ENCODE measurements at places on chromosomes 2 and 18. TPM values are rescaled to one million over a fixed set of nuclear protein-coding genes. Genes with fewer than 3 reads are reported as not detected.

GRCh38 chr2:200618590-200619021 is 32.8 kb downstream of the AOX1 start:
- peak; percentile 67 for DNase-seq

DNA sequence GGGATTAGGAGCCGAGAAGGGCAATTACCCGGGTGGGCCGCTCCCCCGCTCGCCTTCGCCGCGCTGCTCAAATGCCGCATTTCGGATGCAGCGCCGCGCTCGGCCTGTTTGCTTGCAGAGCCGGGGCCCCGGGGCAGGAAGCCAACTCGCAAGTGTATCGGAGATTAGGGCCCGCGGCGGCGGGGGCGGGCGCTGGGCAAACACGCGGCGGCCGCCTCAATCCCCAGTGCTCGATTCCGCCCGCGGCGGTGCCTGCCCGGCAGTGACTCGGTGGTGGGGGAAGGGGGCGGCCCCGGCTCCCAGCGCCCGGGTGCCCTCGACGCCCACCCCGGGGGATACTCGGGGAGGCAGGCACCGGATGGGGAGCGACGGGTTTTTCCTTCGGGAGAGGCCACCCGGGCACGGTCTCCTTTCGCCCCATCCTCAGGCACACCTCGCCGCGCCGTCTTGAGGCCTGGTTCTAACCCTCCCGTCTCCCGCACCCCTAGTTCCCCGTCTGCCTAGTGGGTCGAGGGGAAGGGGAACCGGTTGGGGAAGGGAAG is 26.6 kb upstream of the NOTO start:
- peak; percentile 62 for DNase-seq

DNA sequence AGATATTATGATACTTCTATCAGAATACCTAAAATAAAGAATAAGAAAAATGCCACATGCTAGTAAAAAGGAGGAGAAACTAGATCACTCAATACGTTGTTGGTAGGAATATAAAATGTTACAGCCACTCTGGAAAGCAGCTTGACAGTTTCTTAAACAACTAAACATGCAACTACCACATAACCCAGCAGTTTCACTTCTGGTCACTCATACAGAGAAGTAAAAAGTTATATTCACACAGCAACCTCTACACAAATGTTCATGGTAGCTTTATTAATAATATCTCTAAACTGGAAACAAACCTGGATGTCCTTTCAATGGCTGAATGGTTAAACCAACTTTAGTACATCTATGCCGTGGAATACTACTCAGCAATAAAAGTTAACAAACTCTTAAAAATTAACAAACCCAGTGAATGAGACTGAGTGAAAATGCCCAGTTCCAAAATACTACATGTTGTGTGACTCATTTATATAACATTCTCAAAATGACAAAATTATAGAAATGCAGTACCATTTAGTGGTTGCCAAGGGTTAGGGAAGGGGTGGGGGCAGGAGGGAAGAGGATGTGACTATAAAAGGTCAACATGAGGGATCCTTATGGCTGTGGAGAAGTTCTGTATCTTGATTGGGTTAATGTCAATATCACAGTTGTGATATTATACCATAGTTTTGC is 124.1 kb downstream of the MMADHC start:
- DNase-seq: no peak

Gene SCN7A
- not detected for total RNA-seq

GRCh38 chr2:233434666-233435330 is 80.5 kb downstream of the DGKD start:
- no peak for DNase-seq
